ENCODE measurements at places on chromosomes 2 and 18. TPM values are rescaled to one million over a fixed set of nuclear protein-coding genes. Genes with fewer than 3 reads are reported as not detected.

GRCh38 chr2:199581408-199581807 lies 123.7 kb upstream of the SATB2 start:
- H3K4me3 ChIP-seq = peak overlapping the region; percentile 34
- DNase-seq = no peak
- H3K4me1 ChIP-seq = peaks cover 6% of the 10 kb centered on the region
- H3K36me3 ChIP-seq = no peaks in the 10 kb centered on the region

- H3K27ac ChIP-seq = peak overlapping the region; percentile 86
- no peaks in the 10 kb centered on the region for H3K27me3 ChIP-seq
- peak overlapping the region; percentile 17 for H3K4me3 ChIP-seq
- H3K36me3 ChIP-seq = no peaks in the 10 kb centered on the region
Observed at GRCh38 chr2:234978466-234979203, 26.8 kb downstream of the SH3BP4 start.

GRCh38 chr2:67459761-67460160 lies 62.6 kb downstream of the ETAA1 start:
- H3K36me3 ChIP-seq = no peaks in the 10 kb centered on the region
- no peak overlapping the region for H3K27ac ChIP-seq

- no peaks in the 10 kb centered on the region for H3K27me3 ChIP-seq
- no peak for DNase-seq
- H3K4me3 ChIP-seq = no peak overlapping the region
- peak overlapping the region; percentile 76 for H3K27ac ChIP-seq
Observed at GRCh38 chr2:164757934-164758695, 83.5 kb downstream of the COBLL1 start.

DNA sequence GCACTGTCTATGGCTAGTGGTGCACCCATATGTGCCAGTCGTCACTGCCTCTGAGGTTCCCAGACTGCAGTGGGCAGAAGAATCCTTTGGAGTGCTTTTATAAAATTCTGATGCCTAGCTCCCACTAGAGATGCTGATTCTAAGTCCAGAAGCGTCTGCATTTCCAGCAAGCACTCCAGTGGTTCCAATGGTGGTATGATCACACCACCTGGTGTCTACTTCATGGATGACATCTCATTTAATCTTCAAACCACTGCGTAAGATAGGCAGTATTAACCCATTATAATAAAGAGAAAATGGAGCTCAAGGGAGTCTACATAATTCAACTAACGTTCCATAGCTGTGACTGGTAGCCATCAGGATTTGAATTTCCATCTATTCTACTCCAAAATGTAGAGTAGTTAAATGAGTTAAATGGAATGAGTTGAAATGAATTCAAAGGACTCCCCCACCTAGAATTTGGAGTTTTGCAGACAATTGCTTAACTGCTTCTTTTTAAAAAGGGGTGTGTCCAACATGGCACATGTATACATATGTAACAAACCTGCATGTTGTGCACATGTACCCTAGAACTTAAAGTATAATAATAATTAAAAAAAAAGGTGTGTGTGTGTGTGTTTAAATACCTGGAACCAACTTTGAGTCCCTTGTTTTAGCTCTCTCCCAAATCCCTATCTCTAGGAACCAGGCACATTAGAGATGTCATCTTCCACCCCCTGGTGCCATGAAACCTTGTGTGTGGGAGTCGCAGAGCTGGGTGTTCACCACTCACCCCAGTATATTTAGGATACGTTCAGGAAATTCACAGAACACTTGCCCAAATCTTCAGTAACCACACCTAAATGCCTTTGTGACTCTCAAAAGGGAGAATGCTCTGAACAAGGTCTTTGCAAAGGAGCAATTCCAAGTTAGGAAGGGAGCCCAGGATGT lies 14.1 kb downstream of the LAMA3 start:
- DNase-seq = no peak
- no peaks in the 10 kb centered on the region for H3K27me3 ChIP-seq
- no peaks in the 10 kb centered on the region for H3K36me3 ChIP-seq
- H3K27ac ChIP-seq = no peak overlapping the region

NAT8 gene
- polyA plus RNA-seq = not detected

DGKD gene
- 85.4 TPM for polyA plus RNA-seq

RAX gene
- not detected for polyA plus RNA-seq

TRMT61B gene
- polyA plus RNA-seq = 18.3 TPM

Measured in stomach (tissue), 19 donors.